RWPE1 (cell line): ENCODE measurements at places on chromosomes 12 and 14.

DNA sequence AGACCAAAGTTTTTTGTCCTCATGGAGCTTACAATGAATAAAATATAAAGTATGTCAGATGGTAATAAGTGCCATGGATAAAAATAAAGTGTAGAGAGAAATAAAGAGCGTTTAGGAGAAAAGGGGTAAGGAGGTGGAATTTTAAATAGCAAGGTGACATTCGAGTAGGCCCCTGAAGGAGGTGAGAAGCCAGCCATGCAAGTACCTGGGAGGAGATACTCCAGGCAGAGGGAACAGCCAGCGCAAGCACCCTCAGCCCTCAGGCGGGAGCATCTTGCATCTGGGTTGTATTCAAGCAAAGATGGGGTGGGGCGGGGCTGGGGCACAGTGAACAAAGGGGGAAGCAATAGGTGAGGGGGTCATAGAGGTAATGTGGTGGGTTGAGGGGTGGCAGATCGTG, 4.3 kb downstream of the TBC1D30 start:
- no peak for DNase-seq

- DNase-seq: no peak
Measured at GRCh38 chr12:6734506-6735387, 10.9 kb downstream of the COPS7A start.

DNA sequence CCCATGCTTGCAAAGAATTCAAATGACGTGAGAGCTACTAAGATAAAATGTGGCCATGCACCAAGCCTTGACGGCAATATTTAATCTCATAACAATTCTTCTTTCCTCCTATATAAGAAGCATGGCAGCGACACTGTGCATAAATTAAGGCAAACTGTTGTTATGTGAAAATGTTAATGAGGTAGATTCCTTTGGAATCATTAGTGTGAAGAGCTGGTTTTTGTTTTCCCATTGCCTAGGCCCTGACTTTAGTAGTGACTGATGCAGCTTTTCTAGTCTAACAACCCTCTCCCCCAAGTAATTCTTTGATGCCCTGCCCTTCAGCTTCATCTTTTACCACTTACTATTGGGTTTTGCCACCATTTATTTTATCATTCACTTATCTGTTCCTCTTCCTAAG, 10.6 kb upstream of the PSEN1 start:
- DNase-seq: no peak

DNA sequence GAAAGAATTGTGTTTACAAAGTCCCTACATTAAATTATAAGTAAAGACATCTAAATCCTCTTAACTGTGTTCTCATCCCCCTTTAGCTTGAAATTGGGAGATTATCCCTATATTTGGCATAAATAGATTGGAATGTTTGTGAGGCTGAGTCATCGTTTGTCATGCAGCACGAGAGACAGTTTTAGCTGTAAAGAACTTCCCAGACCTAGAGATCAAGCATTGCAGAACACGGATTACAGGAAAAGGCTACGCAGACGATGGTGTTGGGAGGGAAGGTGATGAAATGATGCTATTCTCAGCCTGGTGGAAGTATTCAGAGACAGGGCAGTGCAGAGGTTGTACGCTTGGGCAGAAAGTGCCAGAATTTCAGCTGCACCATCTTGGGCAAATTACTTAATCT, 93.8 kb downstream of the PTPRB start:
- DNase-seq: peak; percentile 75

- DNase-seq: peak; percentile 41
Measured at GRCh38 chr12:117857632-117858612, 110.9 kb downstream of the KSR2 start.

DNA sequence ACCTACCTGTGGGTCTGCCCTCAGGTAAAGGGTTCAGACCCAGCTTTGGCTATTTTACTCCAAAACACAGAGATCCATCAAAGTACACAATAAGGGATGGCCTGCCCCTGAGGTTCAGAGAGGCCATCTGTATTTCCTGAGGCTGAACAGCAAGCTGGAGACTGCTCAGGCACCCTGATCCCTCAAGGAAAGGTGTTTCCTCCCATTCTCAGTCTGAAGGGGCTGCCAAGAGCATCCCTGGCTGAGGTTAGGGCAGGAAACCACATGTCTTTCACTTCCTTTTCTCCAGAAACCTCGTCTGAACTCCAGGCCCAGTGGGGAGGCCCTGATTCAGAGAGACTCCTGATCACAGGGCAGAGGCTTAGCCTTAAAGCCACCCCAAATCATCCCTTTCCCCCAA, 1.5 kb downstream of the RILPL1 start:
- DNase-seq: no peak

DNA sequence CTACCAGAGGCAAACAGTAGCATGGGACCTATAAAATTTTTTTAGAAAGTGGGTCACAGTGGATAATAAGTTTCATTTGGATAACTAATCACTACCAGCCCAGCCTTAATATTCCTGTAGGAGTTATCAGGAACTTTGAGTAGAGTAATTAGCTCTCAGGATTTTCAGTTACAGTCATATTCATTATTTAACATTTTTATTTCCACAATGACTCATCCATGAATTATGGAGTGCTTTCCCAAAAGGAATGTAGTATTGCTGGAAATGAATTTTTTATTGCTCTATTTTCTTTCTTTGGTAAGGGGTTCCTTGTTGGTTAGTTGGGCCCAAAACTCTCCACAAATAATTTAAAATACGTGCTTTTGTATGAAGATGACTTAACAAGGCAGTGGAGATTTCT, 53.7 kb downstream of the ERC1 start:
- peak; percentile 62 for DNase-seq

DNA sequence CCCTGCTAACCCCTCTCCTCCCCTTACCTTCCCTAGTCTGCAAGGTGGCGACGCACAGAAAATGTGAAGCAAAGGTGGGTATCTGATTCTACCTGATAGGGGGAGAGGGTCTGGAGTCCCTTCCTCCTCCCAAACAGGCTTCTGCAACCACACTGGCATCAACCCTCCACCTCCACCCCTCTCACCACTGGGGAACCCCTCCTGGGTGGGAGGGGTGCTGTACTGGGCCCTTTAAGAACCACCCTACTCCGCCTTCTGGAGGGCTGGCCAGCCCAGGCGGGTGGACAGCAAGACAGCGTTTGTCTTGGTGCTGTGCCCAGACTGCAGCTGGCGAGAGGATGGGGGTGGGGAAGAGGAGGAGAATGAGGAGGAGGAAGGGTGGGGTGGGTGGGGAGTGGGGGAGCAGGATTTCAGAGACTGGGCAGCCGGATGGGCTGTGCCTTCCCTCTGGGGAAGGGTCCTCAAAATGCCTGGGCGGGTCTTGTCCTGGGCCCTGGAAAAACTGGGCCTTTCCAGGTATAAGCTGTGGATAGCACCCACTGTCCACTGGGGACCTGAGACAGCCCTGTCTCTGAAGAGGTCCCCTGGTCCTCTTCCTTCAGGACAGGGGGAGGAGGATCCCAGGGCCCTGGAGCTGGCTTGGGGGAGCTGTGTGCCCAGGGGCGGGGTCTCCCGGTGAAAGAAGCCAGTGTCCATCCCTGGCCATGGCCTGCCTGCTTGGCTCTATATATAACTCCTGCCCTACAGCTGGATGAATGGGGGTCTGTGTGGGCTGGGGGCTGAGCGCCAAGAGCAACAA, 2.8 kb downstream of the TNS2 start:
- no peak for DNase-seq

GRCh38 chr14:59619061-59619460, 42.4 kb upstream of the CCDC175 start:
- peak; percentile 18 for DNase-seq

GRCh38 chr12:18570543-18570942, 167.3 kb downstream of the PLCZ1 start:
- DNase-seq: no peak
